EL (cell line): ENCODE measurements at places on chromosomes 16 and 17.

- no peak for DNase-seq
These were observed 461.3 kb downstream of the PMP22 start for GRCh38 chr17:14803826-14804225.

DNA sequence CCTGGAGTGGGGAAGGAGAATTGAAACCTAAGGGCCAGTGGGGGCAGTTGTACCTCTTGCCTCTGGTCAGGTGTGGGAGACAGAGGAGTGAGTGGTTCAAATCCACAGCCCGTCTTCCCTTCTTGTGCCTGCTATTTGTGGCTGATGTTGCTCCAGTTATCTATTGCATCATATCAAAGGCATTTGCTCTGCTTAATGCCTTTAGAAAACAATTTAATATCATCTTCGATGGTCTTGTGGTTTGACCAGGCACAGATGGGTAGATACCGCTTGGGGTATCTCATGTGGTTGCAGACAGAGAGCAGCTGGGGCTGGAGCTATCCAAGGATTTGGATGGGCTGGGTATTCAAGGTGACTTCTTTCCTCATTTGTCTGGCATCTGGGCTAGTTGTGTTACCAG lies 376.1 kb upstream of the RBFOX1 start:
- DNase-seq = no peak

DNA sequence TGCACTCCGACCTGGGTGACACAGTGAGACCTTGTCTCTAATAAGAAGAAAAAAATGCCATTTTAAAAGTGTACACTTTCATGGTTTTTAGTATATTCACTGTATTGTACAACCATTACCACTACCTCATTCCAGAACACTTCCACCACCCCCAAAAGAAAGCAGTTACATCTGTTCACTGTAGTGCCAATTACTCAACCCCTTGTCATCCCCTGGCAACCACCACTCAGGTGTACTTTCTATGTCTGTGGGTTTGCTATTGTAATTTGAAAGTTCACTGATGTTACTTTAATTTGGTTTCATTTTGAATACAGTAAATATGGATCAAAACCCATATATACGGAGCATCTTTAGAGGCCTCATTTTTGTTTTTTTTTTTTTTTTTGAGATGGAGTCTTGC lies 6.1 kb downstream of the ZG16 start:
- DNase-seq = no peak

DNA sequence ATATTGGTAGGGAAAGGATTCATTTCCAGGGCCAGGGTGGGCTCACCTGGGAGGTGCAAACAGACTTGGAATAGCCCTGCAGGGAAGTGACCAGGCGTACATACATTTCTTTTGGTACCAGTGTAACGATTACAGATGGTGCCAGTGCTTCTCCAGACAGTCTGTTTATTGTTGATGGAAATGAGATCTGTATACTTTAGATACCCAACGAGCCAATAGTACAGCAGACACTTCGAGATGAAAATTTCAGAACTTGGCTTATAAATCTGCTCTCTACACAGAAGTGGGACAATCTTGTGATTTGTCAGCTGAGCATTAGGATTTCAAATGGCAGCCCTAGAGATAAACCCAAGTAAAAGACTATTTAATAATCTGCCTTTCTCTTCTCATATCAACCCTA lies 57.9 kb downstream of the HS3ST2 start:
- DNase-seq = no peak

DNA sequence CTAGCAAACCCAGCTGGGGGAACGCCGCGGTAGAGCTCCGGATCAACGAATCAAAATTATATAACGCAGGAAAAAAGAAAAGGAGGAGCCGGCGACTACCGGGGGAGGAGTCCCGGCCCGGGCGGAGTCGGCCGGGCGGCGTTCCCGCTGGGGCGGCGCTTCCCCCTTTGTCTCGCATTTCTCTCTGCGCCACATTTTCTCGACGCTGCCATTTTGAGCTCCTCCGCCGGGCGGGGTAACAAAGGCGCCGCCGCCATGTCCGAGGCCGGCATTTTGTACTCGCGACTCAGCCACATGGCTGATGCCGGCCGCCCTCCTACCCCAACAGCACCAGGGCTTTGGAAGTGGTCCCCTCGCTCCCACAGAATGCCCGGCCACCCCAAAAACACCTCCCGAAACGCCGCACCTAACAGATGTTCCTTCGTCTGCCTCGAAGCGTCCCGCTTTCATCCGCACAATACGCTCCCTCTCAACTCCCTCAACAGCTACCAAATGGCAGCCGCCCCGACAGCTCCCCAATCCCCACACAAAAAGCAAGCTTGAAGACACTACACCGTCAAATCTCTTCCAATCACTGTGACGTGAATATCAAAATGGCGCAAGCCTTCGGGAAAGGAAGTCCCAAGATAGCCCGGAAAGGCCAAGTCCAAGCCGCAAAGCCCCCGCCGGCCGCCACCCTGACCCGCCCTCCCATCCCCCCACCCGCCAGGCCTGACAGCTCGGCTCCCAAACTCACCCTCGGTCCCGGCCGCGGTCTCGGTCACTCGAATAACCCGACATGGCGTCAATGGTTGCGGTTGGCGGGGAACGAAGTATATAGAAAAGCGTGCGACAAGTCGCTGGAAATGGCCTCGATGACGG lies 519 bp downstream of the DDX5 start:
- peak; percentile 83 for DNase-seq

GRCh38 chr17:27671591-27671910 lies 40.6 kb downstream of the LGALS9 start:
- DNase-seq = no peak

GRCh38 chr17:70499067-70499786 lies 329.9 kb downstream of the KCNJ2 start:
- DNase-seq = no peak

- no peak for DNase-seq
These were observed 1404.1 kb downstream of the CDH11 start for GRCh38 chr16:63717806-63718205.

GRCh38 chr17:64723781-64724180 lies 61.7 kb upstream of the SMURF2 start:
- no peak for DNase-seq

GRCh38 chr16:54248863-54249710 lies 37.5 kb downstream of the IRX3 start:
- DNase-seq = no peak

DNA sequence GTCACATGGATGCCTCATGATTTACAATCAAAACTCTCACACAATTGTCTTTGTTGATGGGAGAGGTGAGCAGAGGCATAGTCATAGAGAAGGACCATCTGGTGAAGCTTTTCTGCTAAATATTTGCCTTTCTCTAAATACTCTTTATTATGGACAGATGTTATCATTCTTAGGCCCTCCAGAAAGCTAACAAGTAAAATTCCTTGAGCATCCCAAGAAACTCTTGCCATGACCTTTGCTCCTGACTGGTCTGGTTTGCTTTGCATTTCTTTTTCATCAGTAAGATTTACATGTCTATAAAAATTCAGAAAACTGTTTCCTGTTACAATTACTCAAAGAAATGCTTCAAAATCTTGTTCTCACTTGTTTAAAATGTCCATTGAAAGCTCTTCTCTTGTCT lies 1336.6 kb upstream of the CDH8 start:
- DNase-seq = no peak

GRCh38 chr17:77717941-77718668 lies 240.4 kb upstream of the TNRC6C start:
- DNase-seq = no peak

DNA sequence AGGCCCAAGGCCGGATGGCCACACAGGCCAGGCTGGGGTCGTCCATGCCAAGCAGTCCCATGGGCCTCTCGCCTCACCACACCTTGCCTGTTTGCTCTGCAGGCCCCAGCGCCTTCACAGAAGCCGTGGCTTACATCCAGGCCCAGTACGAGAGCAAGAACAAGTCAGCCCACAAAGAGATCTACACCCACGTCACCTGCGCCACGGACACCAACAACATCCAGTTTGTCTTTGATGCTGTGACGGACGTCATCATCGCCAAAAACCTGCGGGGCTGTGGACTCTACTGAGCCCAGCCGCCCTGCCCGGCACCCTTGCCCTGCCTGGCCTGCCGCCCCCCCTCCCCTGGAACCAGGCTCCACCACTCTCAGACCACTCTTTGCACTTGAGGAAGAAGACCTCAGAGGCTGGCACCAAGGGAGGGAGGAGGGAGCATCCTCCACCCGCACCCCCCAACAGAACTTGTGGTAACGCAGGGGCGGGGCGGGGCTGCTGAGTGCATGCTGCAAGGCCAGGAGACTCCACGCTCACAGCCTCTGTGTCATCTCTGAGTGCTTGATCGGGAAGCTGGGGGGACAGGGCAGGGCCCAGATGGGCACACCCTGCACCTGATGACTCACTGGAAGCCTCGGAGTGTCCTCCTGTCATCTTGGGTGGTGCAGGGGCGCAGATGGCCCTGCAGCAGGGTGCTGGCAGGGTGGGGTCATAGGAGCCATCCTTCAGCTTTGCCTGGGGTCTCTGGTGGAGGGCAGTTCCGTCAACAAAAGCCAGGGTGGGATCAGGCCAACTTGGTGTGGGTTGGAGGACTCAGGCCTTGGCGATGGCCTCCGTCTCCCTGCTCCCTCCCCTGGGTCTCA lies 81.5 kb downstream of the AMFR start:
- peak; percentile 13 for DNase-seq

DNA sequence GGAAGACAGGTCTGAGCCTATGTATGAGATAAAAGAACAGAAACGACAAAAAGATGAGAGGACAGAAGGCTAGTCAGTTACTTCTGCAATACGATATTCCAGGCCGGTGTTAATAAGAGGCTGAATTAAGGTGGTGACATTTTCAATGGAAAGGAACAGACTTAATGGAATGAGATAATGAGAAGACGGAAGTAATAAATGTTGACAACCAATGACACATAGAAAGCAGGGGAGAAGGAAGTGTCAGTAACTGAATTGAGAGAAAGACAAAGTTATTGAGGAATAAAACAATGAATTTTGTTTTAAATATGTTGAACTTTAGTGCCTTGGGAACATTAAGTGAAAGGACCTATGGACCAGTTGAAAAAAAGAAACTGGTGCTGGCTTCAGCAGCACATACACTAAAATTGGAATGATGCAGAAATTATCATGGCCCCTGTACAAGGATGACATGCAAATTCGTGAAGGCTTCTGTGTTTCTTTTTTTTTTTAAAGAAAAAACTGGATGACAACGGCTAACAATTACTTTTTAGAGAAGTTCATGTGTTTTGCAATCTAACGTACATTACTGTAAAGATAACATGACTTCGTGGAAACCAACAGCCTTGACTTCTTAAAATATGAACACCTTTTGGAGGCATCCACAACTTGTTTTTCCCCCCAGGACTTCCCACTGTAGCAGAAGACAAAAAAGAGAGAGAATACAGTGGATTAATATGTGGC lies 18.5 kb upstream of the CPD start:
- no peak for DNase-seq

DNA sequence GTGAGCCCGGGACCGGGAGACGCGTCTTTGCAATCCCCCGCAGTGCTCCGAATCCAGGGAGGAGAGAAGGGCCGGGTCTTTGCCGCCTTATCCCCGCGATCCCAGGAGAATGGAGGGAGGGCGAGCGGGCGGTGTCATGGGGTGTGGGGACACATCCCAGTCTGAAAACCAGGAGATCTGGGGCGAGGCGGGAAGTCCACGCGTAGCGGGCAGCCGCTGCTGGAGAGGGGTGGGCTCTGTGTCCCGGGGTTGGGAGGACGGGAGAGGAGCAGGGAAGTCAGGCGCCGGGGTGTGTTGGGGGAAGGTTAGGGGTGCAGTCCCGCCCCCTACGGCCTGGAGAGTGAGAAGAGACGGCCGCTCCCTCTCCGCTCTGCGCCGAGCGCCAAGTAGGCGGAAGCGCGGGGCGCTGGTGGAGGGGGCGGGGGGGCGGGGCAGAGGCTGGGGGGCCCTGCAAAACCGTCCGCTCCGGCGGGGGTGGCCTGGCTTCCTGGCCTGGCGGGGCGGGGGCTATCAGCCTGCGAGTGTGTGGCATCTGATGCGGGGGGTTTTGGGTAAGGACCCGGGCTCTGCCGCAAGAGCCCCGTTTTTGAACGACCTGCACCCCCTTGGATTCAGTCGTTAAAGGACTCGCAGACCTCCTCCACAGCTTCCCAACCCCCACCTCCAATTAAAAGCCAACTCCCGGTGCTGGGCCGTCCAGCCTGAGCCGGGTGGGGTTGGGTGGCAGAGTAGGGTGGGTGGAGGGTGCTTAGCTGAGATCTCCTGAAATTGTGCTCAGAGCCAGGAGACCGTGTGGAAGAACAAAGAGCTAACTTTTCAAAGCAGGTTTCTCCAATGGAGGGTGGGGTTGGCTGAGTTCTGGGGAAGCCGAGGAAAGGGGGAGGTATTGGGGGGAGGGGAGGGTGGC lies 654 bp downstream of the LASP1 start:
- peak; percentile 81 for DNase-seq

DNA sequence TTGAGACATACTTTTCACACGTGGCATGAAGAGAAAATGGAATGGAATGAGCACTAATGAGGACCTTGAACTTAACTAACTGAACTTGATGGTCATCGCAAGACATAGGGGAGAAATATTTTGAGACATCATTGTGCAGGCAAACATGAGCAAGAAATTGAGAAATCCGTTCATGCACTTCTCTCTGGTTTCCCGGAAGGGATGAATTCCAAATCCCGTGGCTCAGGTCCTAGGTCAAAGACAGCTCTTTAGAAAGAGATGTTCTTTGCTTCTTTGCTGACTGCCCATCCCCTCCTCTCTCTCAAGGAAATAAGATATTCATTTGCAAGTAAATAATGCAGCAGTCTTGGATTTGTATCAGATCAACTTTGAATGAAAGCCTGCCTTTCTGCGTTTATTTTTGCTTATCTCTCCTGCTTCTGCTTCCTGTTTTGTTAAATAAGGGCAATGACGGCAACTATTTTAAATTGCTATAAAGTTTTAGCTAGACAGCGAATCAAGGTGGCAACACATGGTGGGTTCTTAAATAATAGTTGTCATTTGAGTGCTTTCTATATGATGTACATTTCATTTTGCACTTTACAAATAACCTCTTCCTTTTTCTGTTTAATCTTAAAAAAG lies 657.8 kb downstream of the MAF start:
- no peak for DNase-seq

DNA sequence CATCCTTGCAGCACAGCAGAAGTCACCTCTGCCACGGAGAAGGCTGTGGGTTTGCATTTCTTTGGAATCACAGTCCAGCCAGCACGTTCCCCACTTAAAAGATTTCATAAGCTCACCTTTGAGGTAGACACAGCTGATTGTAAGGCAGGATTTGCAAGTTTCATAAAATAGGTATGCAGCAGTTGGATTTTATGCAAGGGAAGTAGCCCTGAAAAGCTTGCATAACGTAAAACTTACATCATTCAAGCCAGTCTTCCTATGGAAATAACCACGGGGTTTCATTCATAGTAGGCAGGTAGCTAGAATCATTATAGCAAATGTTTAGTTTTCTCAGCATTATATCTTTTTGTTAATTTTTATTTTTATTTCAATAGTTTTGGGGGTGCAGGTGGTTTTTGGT lies 49.8 kb upstream of the ARHGAP44 start:
- DNase-seq = no peak

GRCh38 chr16:77721752-77722308 lies 484 bp upstream of the NUDT7 start:
- no peak for DNase-seq

- DNase-seq = peak; percentile 55
These were observed 58.0 kb upstream of the HNF1B start for GRCh38 chr17:37802712-37803416.

DNA sequence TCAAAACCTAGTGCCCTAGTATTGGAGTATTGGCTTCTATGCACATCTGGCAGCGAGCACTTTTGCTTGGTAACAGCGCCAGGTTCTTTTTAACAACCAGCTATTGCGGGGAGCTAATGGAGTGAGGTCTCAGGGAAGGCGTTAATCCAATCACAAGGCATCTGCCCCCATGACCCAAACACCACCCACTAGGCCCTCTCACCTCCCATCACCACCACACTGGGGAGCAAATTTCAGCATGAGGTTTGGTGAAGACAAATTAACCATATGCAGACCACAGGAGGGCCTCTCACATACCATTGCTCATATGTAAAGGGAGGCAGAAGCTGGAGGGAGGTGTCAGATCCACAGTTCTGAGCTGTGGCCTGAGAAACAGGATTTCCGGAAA lies 893 bp upstream of the ODF4 start:
- no peak for DNase-seq
